Activated CD4-positive, alpha-beta T cell treated with anti-CD3 and anti-CD28 coated beads, Interleukin-10, Interleukin-2, amounts not matched to agents 100 ng/mL and 50 ng/mL, durations not matched to agents 16 hours and 8 hours (primary cell): ENCODE measurements at places on chromosomes 3 and 15.

GRCh38 chr3:116254541-116254940, 190.7 kb downstream of the LSAMP start:
- no peak for DNase-seq

GRCh38 chr3:98986073-98986472, 84.6 kb upstream of the DCBLD2 start:
- DNase-seq, result no peak

DNA sequence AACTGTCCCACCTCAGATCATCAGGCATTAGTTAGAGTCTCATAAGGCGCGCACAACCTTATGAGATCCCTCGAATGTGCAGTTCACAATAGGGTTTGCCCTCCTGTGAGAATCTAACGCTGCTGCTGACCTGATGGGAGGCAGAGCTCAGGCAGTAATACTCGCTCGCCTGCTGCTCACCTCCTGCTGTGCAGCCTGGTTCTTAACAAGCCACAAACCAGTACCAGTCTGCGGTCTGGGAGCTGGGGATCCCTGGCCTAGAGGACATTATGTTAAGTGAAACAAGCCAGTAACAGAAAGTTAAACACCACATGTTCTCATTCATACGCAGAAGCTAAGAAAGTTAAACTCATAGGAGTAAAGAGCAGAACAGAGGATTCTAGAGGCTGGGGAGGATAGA, 47.0 kb downstream of the MAP3K13 start:
- no peak for DNase-seq

DNA sequence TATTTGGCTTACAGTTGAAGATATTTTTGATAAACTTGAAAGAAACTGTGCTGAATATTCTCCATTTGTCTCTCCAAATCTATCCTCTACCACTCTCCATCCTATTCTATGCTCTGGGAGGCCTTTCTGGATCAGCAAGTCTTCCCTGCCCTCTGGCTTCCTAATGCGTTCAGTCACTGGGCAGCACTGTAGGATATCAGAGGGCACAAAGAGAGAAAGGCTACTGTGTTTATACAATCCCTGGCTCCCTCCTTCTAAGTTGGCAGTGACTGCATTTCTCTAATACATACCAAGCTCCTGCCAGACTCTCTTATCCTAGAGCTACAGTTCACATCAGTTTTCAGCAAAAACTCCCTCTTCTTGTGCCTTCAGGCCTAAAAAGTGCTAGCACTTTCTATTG, 102.1 kb upstream of the FHIT start:
- no peak for DNase-seq

GRCh38 chr15:64089543-64090280, 3.9 kb downstream of the CIAO2A start:
- no peak for DNase-seq

- no peak for DNase-seq
Observed at GRCh38 chr15:48380198-48380597, 49.0 kb downstream of the DUT start.

DNA sequence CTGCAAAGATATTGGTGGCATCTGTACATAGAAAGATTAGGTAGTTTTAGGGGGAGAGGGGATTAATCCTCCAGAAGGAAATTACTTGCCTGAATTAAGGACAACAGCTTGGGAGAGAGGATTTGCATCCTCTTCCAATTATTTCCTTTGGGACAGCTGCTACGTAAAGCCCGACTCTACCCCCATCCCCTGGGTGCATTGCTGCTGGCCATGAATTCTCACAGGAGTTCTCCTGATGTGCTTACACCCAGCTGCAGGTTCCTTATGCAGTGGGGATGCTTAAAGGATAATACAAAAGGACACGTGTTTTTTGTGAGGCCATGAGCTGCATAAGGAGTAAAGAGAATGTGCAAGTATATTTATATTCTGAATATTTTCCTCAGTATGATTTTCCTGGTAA, 132.3 kb downstream of the VPS8 start:
- no peak for DNase-seq

GRCh38 chr3:71688121-71688520, 37.1 kb downstream of the EIF4E3 start:
- DNase-seq, result no peak
